ENCODE measurements at places on chromosomes 16 and 17. TPM values are rescaled to one million over a fixed set of nuclear protein-coding genes. Genes with fewer than 3 reads are reported as not detected.

The FBXW10B gene
- polyA plus RNA-seq, result not detected

The KRTAP9-2 gene
- polyA plus RNA-seq, result not detected

The AIPL1 gene
- polyA plus RNA-seq, result not detected

The DNAAF8 gene
- 0.34 TPM for polyA plus RNA-seq

The TP53TG3D gene
- 1.9 TPM for polyA plus RNA-seq

The CCDC43 gene
- polyA plus RNA-seq, result 9.6 TPM

The PRSS36 gene
- polyA plus RNA-seq, result 3.5 TPM

The LRRC36 gene
- not detected for polyA plus RNA-seq

The C16orf89 gene
- polyA plus RNA-seq, result not detected

The CMC2 gene
- polyA plus RNA-seq, result 84.6 TPM

The HIC1 gene
- polyA plus RNA-seq, result 0.10 TPM

The GDE1 gene
- polyA plus RNA-seq, result 27.0 TPM

The GGT6 gene
- not detected for polyA plus RNA-seq

The ZACN gene
- 1.9 TPM for polyA plus RNA-seq

The KRTAP3-2 gene
- not detected for polyA plus RNA-seq

The SOST gene
- polyA plus RNA-seq, result not detected

The STH gene
- not detected for polyA plus RNA-seq

The SLC16A6 gene
- polyA plus RNA-seq, result 2.6 TPM

The TNS4 gene
- not detected for polyA plus RNA-seq

Measured in naive thymus-derived CD8-positive, alpha-beta T cell (primary cell).